ENCODE measurements at places on chromosomes 16 and 17.

DNA sequence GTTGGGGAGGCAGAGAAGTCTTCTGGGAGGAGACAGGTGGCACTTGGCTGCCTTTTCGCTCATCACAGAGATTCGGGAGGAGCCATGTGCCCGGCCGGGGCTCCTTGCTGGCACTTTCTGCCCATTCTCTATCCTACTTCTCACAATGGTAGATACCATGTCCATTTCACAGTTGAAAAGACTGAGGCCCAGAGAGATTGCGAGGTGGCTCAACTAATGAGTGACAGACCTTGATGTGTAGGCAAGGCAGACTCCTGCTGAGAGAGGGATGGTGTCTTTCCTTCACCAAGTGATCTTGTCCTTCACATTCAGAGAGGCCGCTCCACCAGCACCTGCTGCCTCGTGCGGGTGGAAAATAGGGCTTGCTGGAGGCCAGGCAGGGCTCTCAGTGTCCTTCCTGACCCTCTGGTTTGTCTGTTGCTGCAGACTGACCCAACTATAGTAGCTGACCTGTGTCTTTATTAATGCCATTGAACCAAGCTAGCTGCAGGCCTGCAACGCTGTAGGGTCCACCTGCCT lies 42.1 kb downstream of the MPRIP start:
- peaks cover 11% of the 10 kb centered on the region for H3K4me1 ChIP-seq
- H3K27ac ChIP-seq: no peak overlapping the region
- peaks cover 3% of the 10 kb centered on the region for H3K36me3 ChIP-seq
- no peak overlapping the region for H3K4me3 ChIP-seq

GRCh38 chr16:58733671-58734458 lies at the start of gene GOT2:
TSS of gene GOT2 (minus strand) at chr16:58734316. CDS start at chr16:58734228, 88 bp downstream.
- no peaks in the 10 kb centered on the region for H3K27me3 ChIP-seq
- H3K4me1 ChIP-seq: peaks cover 12% of the 10 kb centered on the region
- H3K27ac ChIP-seq: peak within 1 kb of the TSS; percentile 66
- peak within 1 kb of the TSS; percentile 97 for H3K4me3 ChIP-seq

DNA sequence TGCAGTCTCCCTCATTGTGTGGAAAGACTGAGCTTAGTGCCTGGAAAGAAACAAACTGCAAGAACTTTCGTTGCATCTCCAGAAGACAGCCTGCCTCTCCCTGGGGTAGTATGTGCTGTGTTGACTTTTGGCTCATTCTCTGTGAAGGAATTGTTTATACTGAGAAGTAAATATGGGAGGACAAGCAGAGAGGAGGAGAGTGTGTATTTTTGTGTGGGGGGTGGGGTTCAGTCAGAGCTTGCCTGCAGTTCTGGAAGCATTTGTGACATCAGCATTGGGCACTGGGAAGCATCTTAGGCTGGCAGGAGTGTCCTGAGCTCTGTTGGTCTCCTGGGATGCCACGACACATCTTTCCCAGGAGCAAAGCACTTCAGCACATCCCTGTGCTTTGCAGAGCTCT lies 147.9 kb downstream of the HS3ST3B1 start:
- H3K4me1 ChIP-seq: no peaks in the 10 kb centered on the region
- no peaks in the 10 kb centered on the region for H3K27me3 ChIP-seq
- H3K27ac ChIP-seq: no peak overlapping the region
- DNase-seq: no peak
- H3K36me3 ChIP-seq: no peaks in the 10 kb centered on the region

GRCh38 chr17:6536566-6537065 lies 19.7 kb downstream of the PITPNM3 start:
- no peaks in the 10 kb centered on the region for H3K36me3 ChIP-seq
- H3K27me3 ChIP-seq: no peaks in the 10 kb centered on the region
- no peak for DNase-seq
- no peaks in the 10 kb centered on the region for H3K4me1 ChIP-seq

DNA sequence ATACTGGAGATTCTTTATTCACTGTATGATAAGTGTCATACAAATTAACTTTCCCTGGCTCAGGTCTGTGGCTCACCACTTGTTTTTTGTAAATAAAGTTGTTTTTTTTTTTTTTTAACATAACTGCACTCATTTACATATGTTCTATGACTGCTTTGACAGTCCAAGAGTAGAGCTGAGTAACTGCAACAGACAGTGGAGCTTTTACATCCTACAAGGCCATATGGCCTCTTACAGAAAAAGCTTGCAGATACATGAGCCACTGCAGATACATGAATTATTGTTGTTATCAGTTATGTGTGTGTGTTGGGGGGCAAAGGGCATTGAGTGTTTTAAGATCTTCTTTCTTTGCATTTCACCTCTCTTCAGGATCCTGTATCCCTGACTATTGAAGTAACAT lies 311.7 kb downstream of the BCAS3 start:
- no peaks in the 10 kb centered on the region for H3K4me1 ChIP-seq
- H3K27ac ChIP-seq: no peak overlapping the region
- no peaks in the 10 kb centered on the region for H3K36me3 ChIP-seq
- H3K27me3 ChIP-seq: no peaks in the 10 kb centered on the region

DNA sequence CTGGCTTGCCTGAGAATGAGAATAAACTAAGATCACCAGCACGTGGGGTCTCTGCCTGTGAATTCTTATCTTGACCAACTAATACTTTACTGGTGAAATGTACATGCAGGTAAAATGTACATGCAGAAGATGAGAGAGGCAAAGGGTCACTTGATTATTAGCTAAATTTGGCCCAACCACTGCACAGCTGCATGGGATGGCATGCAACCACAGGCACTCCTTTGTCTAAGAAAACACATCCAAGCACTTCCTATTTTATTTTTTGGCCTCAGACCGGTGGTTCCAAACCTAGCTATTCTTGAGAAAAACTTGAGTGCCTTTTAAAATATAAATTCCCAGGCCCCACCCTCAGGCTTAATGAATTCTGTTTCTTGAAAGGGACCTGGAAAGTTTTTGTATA lies 77.9 kb downstream of the SYCE1L start:
- no peak for DNase-seq
- H3K27me3 ChIP-seq: no peaks in the 10 kb centered on the region
- H3K4me1 ChIP-seq: no peaks in the 10 kb centered on the region
- H3K36me3 ChIP-seq: no peaks in the 10 kb centered on the region
- H3K27ac ChIP-seq: no peak overlapping the region

DNA sequence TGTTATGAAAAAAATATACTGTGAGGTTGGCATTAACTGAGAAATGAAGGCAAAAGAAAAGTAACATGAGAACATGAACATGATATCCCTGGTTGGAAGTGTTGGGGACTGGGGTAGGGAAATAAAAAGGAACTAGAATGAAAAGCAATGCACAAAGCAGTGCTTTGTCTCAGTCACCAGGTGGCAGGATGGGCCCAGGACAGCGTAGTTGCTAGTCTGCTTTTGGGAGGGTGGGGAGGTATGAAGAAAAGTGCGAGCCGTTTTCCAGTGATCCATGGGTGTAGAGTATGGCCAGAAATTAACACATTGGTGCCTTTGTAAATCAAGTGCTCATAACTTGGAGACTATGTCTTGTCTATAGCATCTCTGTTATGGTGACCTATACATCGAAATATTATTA lies 662.5 kb upstream of the SALL1 start:
- H3K27me3 ChIP-seq: no peaks in the 10 kb centered on the region
- no peaks in the 10 kb centered on the region for H3K36me3 ChIP-seq
- no peak overlapping the region for H3K4me3 ChIP-seq
- no peak overlapping the region for H3K27ac ChIP-seq

GRCh38 chr17:574061-574460 lies 140.6 kb downstream of the VPS53 start:
- H3K4me1 ChIP-seq: no peaks in the 10 kb centered on the region
- H3K27ac ChIP-seq: no peak overlapping the region
- H3K4me3 ChIP-seq: no peak overlapping the region
- H3K36me3 ChIP-seq: no peaks in the 10 kb centered on the region
- H3K27me3 ChIP-seq: no peaks in the 10 kb centered on the region

DNA sequence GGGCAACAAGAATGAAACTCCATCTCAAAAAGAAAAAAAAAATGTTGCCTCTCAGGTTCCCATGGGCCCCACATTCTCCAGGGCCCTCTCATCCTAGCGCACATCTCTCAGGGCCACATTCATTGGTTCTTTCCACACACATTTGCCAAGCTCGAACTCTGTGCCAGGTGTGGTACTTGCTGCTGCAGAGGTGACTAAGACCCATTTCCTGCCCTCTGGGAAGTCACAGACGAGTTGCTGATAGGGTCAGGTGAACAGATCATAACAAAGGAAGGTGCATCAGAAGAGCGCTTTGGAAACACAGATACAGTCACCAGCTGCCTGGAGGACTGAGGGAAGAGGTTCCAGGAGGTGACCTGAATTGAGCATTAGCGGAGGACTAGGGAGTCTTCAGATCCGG lies 1.0 kb downstream of the GSDMA start:
- H3K27me3 ChIP-seq: no peaks in the 10 kb centered on the region
- H3K36me3 ChIP-seq: no peaks in the 10 kb centered on the region

DNA sequence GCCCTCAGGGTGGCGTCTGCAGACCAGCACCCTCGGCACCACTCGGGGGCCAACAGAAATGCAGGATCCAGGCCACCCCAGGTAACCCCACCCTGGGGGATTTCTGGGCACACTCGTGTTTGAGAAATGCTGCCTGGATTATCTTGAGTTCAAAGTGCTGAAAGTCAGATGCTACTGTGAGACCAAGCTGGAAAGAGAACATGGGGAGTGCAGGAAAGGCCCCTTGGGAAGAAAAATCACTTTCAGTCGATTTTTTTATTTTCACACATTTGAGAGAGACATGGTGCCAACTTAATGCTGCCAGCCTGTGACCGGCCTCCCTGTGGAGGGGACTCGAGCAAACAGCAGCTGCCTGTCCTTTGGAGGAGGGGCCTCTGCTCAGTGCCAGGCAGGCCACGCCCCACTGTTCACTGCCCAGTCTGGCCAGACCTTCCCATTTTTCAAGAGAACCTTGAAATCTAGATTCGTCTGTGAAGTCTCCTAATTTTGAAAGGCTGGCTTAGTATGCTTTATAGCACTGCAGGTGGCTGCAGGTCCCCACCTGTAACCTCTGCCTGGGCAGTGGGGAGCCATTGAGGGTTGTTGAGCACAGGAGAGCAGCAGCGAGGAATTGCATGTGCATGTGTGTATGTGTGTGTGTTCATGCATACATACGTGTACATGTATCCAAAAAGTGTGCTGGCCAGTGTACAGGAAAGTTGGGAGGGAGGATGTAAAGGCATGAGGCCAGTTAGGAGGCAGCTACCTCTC lies 70.7 kb upstream of the PLCG2 start:
- no peak for DNase-seq
- H3K4me3 ChIP-seq: no peak overlapping the region
- H3K36me3 ChIP-seq: peaks cover 13% of the 10 kb centered on the region
- H3K27me3 ChIP-seq: no peaks in the 10 kb centered on the region
- H3K27ac ChIP-seq: no peak overlapping the region

- H3K27ac ChIP-seq: no peak overlapping the region
- peaks cover 10% of the 10 kb centered on the region for H3K4me1 ChIP-seq
- no peaks in the 10 kb centered on the region for H3K36me3 ChIP-seq
- H3K27me3 ChIP-seq: no peaks in the 10 kb centered on the region
These were observed 171.2 kb downstream of the AHSP start for GRCh38 chr16:31698901-31699300.

DNA sequence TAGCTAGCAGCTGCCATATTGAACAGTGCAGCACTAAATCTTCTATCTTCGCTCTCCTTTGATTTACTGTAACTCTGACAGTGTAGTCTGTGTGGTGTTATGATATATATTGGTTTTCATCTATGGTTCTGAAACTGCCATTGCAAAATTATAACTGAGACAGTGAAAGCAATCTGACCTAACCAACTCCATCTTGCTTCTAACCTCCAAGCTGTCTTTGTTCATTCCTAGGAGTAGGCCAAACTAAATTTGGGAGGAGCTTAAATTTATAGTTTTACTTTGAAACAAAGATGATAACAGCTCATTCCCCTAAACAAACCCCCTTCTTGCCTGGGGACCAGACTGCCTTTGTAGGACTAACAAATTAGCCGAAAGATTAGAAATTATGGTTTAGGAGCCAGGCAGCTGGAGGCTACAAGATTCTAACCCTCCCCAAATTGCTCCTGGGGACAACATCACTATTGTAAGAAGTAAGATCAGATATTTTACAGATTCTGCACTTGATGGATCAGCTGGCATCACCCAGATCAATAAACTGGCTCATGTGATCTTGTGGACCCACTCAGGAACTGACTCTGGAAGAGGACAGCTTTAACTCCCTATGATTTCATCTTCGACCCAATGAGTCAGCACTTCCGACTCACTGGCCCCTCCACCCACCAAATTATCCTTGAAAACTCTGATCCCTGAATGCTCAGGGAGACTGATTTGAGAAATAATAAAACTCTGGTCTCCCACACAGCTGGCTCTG lies 47.0 kb upstream of the FBXO47 start:
- no peaks in the 10 kb centered on the region for H3K27me3 ChIP-seq

DNA sequence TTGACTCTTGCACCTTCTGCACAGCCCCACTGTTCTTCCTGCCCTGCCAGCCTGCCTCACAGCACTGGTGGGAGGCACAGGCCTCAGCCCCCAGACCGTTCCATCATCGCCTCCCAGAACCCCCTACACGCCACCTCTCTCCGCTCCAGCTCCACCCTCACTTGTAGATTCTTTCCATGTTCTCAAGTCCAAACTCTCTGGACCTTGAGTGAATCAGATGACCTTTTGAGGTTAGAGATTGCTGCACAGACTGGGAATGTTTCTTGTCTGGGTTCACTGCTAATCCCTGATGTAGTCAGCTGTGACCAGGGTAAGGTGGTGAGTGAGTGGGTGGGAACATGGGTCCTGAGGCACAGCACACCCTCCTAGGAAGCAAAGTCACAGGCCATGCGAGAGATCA lies 272.4 kb downstream of the IRF8 start:
- H3K4me3 ChIP-seq: no peak overlapping the region
- no peak overlapping the region for H3K27ac ChIP-seq
- no peak for DNase-seq
- no peaks in the 10 kb centered on the region for H3K36me3 ChIP-seq

- no peak for DNase-seq
- H3K27ac ChIP-seq: no peak overlapping the region
- no peaks in the 10 kb centered on the region for H3K4me1 ChIP-seq
- H3K4me3 ChIP-seq: no peak overlapping the region
- no peaks in the 10 kb centered on the region for H3K27me3 ChIP-seq
These were observed 1357.4 kb upstream of the GOT2 start for GRCh38 chr16:60091529-60091928.

DNA sequence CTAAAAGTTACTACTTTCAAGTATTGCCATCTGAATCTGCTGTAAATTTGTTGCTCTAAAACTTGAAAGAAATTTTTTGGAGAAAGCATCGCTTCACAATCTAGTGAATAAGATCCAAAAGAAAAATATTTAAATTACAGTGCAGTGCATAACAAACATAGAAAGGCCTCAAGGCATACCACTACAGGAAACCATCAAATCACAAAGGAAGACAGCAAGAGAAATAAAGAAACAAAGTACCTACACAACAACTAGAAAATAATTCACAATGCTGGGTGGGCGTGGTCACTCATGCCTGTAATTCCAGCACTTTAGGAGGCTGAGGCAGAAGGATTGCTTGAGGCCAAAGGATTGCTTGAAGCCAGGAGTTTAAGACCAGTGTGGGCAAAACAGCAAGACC lies 104.9 kb downstream of the BRIP1 start:
- H3K27ac ChIP-seq: no peak overlapping the region
- H3K4me3 ChIP-seq: no peak overlapping the region
- H3K4me1 ChIP-seq: no peaks in the 10 kb centered on the region
- no peak for DNase-seq
- H3K36me3 ChIP-seq: no peaks in the 10 kb centered on the region
- no peaks in the 10 kb centered on the region for H3K27me3 ChIP-seq

- peaks cover 33% of the 10 kb centered on the region for H3K4me1 ChIP-seq
- no peak overlapping the region for H3K27ac ChIP-seq
- H3K27me3 ChIP-seq: no peaks in the 10 kb centered on the region
- H3K36me3 ChIP-seq: no peaks in the 10 kb centered on the region
These were observed 238.6 kb upstream of the GSE1 start for GRCh38 chr16:85374571-85374872.

GRCh38 chr17:81682565-81683207 lies 911 bp downstream of the ARL16 start:
- no peak overlapping the region for H3K27ac ChIP-seq
- H3K4me3 ChIP-seq: peak overlapping the region; percentile 93
- H3K27me3 ChIP-seq: no peaks in the 10 kb centered on the region
- DNase-seq: no peak
- peaks cover 21% of the 10 kb centered on the region for H3K36me3 ChIP-seq
